ENCODE measurements at places on chromosomes 2 and 18.

- DNase-seq: no peak
These were observed 169.4 kb upstream of the CAVIN2 start for GRCh38 chr2:192016265-192016664.

DNA sequence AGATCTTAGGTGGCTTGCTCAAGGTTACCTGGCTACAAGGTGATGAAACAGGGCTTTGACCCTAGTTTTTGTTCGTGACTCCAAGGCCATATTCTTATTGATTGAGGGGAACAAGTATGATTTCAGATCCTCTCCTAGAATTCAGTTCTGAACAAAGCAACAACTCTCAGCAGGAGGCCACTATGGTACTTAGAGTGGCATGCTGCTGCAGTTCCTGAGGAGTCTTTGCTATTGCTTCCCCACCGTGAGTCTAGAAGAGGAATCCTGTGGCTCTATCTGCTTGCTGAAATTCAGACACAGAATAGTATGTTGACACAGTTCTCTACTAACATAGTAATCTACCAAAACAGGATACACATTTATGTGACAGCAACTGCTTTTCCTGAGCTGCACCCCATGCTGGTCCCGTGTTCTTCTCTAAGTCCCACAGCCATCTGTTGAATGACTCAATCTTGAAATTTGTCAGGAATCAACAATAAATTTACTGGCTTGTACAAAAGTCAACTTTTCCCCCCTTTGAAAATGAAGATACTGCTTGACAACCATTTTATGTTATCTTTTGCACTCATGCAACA lies 4.1 kb downstream of the TGFBRAP1 start:
- no peak for DNase-seq

GRCh38 chr2:48938231-48938630 lies 182.7 kb upstream of the LHCGR start:
- no peak for DNase-seq

DNA sequence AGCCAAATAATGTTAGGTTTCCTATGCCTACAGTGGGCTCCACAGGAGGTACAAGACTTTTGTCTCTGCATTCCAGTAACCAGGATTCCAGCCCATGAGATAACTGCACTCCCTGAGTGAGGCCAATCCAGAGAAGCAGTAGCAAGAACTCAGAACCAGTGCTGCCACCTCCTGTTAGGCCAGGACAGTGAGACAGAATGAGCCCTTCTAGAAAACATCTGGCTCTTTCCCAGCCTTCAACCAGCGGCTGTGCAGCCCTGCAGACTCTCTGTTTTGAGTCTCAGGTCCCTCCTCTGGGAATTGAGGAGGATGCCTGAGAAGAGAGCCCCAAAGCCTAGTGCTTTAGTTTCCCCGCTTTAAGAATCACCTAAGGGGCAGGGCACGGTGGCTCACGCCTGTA lies 44.2 kb downstream of the ARID5A start:
- no peak for DNase-seq

- no peak for DNase-seq
These were observed 35.1 kb downstream of the CHN1 start for GRCh38 chr2:174970092-174970491.

DNA sequence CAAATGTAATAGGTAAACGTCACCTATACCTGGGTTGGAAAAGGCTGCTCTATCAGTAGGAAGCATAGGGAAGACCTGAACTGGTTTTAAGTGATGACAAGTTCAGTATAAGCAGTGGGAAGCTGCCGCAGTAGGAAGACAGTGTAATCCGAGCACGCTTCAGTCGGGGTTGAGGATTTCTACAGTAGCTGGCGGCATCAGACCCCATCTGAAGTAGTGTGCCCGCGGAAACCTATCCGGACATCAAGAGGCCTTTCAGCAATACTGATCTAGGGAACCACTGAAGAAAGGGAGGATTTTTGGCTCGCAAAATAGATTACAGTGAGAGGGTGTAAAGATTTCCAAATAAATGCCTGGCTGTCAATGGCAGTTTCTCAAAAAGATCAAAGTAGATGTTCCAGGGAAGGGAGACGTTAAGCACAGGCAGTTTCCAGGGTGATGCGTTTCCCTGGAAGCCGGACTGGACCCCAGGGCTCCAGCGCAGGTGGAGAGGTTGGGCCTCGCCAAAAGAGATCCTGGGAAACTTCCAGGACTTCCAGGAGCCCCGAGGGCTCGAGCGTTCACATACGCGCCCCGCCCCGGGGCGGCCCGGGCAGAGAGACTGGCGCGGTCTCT lies 5.3 kb downstream of the LOXL3 start:
- DNase-seq: no peak

- no peak for DNase-seq
These were observed 202.7 kb downstream of the PTH2R start for GRCh38 chr2:208609166-208609804.

- no peak for DNase-seq
These were observed 73.8 kb upstream of the ITM2C start for GRCh38 chr2:230790981-230791380.

DNA sequence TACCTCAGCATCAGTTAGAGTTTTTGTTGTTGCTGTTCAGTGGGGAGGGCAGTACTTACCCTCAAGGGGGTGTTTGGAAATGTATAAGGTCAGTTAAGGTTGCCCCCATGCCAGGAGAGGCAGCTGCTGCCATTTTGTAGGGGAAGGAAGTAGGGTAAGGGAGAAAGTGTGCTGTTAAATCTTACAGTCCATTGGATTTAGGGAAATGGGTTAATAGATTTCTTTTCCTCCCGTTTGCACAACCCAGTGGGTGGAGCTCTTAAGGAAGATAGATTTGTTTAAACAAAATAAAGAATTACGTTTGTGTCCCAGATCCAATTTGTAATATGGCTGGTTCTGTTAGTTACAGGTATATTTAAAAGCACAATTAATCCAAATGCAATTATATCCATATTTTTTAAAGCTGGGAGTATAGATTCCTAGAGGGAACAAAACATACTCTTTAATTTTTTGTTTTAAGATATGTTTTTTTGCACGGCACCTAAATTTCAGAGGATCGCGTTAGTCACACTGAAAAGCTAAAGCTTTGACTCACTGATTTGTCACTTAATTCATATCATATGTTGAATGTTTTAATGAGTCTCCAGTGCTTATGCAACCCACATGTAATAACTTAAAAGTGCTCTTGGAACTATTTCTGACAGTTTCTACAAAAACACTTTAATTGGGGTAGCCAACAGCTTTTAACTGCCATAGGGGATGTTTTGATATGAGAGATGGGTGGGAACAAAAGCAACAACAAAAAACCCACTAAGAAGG lies 9.0 kb upstream of the CWC22 start:
- no peak for DNase-seq

- DNase-seq: no peak
These were observed 104.5 kb downstream of the DGKD start for GRCh38 chr2:233458826-233459225.
